Iris pigment epithelial cell (primary cell): ENCODE measurements at places on chromosomes 5 and 9.
A peak's percentile ranks its signal among the peaks of the same experiment; 100 is the strongest.

- DNase-seq = peak; percentile 83
These were observed 16.9 kb upstream of the PLCXD3 start for GRCh38 chr5:41527201-41527779.

GRCh38 chr5:148968311-148968710, 94.6 kb downstream of the SH3TC2 start:
- DNase-seq = no peak

DNA sequence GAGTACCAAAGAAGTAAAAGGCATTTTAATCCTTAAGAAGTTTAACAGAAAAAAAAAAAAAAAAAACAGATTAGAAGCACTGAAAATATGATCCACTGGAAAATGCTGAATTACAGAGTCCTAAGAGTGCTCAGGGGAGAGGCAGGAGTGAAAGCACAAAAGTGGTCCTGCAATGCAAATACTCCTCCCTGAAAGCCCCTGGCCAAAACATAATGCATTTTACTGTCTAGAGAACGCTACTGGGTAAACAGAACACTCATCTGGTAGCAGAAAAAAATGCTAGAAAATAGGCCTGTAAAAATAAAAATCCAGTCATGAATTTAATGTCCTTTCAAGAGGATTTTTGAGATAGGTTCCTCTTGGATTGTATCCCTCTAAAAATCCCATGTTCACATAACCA, 81.9 kb downstream of the ADAMTS12 start:
- no peak for DNase-seq

GRCh38 chr9:128006332-128006996, 25.7 kb upstream of the EEIG1 start:
- DNase-seq = peak; percentile 38

- DNase-seq = no peak
These were observed 173.7 kb upstream of the SPEF2 start for GRCh38 chr5:35443803-35444595.

DNA sequence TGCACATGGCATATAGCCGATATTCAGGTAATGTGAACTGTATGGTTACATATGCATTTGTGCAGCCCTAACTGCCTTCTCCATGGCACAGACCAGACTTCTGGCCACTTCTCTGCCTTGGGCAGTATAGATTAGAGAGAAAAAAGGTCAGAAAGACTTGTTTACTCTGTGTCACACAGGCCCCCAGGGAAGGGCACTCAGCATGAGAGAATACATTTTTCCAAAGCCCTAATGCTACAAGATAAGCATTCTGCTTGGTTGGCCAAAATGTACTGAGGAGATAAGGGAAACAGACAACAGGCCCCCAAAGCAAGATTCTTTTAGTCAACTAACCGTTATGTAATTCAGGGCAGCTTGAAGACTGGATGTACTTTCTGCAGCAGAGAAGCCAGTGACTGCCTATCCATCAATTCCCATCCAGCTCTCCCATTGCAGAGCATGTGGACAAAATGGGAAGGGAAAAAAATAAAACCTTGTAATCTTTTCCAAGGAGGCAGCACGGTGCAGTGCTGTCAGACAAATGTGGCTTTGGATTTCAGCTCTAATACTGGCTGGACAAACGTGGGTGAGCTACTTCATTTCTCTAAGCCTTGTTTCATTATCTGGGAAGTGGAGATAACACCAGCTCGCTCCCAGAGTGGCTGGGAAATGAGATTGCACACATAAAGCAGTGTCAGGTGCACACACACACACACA, 205.9 kb downstream of the NSG2 start:
- no peak for DNase-seq

DNA sequence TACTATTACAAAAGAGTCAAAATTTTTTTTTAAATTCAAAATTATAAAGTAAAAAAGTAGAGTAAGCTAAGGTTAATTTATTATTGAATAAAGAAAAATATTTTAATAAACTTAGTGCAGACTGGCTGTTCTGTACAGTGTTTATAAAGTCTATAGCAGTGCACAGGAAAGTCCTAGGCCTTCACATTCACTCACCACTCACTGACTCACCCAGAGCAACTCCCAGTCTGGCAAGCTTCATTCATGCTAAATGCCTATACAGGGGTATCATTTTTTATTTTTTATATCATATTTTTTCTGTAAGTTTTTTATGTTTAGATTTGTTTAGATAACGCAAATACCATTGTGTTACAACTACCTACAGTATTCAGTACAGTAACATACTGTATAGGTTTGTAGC, 700.7 kb upstream of the GRAMD2B start:
- DNase-seq = no peak

- DNase-seq = no peak
These were observed 124.1 kb upstream of the RETREG1 start for GRCh38 chr5:16740811-16741392.

GRCh38 chr5:38871790-38872551, 26.2 kb downstream of the OSMR start:
- DNase-seq = peak; percentile 99

DNA sequence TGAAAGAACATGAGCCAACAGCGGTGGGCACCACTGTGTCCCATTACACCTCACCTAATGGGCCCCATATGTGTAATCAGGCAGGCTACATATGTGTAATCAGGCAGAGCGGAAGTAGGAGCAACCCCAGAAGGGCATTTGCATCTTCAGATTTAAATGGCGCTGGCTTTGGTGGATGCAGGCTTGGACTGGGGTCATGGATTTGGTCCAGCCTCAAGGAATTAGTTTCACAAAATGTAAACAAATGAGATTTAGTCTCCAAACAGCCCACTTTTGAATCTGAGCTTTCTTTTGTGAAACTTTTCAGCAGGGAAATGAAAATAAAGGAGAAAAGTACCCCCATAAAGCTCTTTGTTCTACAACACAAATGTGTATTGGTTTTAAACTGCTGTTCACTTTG, 161.3 kb downstream of the LPAR1 start:
- DNase-seq = no peak

- no peak for DNase-seq
These were observed 20.2 kb upstream of the CDC23 start for GRCh38 chr5:138233280-138233679.

- DNase-seq = peak; percentile 1
These were observed 83.8 kb downstream of the ANKRD31 start for GRCh38 chr5:75152860-75153259.

GRCh38 chr9:33445389-33446239, 1.8 kb downstream of the AQP3 start:
- no peak for DNase-seq

- peak; percentile 85 for DNase-seq
These were observed 21.0 kb upstream of the FAM151B start for GRCh38 chr5:80466669-80467485.

DNA sequence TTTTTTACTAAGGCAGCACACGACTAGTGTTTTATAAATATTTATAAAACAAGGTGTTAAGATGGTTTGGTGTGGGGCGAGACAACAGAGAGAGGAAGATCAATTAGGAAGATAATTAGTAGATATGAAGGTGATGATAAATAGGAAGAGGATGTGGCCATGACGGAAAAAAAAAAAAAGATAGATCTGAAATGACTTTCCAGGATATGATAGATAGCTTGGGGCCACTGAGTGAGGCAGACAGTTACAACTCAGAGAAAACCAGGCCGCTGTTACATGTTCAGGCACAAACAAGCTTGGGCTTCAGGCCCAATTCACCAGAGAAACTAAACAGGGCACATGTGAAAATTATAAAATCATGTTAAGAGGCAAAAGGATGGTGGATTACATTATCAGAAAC, 43.2 kb downstream of the KIAA0825 start:
- DNase-seq = no peak

- no peak for DNase-seq
These were observed 629.0 kb upstream of the PTPRD start for GRCh38 chr9:11241779-11242178.

GRCh38 chr9:136385015-136385414, 11.5 kb upstream of the CARD9 start:
- no peak for DNase-seq

DNA sequence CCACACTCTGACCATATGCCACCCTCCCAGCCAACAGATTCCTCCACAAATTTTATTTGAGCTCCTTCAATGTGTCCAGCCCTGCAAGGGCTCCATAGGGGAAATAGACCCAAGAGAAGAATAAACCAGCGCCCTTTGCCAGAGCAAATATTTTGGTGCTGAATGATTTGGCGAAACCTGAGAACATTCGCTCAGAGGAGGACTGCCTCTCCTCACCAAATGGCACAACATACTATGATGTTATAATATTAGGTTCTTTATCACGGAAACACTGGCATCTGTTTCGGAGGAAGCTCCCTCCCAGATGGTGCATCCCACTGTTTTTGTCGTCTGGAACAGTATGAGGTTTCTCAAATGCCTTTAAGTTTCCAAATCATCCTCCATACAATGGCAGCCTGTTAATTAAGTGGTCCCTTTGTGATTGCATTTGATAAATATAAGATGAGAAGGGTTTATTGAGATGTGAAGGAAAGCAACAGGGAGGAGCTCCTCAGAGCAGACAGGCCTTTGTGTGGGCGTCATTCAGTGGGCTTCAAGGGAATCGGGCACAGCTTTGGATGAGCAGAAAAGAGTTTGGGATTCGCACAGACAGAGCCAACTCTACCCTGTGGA, 139.1 kb upstream of the ADRA1B start:
- no peak for DNase-seq

GRCh38 chr5:82274343-82275211, 3.6 kb downstream of the RPS23 start:
- DNase-seq = no peak

GRCh38 chr5:25301836-25302235, 657.1 kb upstream of the CDH10 start:
- DNase-seq = no peak

DNA sequence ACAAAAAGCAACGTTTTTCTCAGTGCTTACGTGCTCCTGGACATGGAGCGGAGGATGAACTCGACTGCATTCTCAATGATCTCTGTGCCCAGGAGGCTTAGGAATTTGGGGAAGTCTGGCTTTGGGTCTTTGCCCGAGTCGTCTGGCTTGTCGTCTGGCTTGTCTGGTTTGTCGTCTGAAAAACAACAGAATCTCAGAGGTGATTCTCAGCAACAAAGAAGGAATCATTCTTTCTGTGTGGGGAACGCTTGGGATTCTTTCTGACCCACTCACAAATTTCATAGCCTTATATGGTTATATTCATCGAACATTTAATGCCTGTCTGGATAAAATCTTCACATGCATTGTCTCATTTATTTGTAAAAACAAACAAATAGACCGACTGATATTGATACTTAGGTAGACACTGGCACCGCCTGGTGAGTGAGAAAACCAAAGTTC, 4.7 kb downstream of the C5orf46 start:
- peak; percentile 80 for DNase-seq

- DNase-seq = peak; percentile 61
These were observed 181.6 kb upstream of the TLE4 start for GRCh38 chr9:79390077-79390698.

- DNase-seq = no peak
These were observed 1.3 kb downstream of the RPP25L start for GRCh38 chr9:34610434-34611206.

DNA sequence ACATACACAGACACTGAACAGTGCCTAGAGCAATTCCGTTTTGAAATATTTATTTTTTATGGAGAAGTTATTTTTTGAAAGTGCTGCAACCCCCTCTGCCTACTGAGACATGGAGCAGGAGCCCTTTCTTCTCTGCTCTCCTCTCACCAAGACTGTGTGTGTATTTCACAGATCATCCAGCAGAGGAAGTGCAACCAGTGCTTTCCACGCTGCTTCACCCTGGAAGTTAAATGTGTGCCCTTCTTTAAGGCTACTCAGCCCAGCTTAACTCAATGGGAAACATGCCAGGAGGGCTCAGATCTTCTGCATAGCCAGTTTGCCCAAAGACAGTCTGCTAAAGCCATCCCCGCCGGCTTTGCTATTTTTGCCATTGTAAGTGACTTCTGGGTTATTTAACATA, 606.3 kb downstream of the TLE1 start:
- DNase-seq = peak; percentile 43

DNA sequence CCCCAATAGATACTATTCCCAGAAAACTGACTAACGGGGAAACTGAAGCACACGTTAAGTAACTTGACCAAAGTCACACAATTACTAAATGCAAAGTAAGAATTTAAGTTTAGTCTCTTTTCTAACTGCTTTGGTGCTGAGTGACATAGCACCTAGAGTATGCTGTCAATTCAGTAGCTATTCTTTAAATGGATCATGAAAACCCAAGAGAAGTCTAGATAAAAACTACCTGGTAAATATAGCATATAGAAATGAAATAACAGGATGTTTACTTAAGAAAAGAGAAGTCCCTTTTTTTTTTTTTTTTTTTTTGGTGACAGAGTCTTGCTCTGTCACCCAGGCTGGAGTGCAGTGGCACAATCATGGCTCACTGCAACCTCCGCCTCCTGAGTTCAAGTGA, 129.2 kb downstream of the PDE4D start:
- DNase-seq = no peak

DNA sequence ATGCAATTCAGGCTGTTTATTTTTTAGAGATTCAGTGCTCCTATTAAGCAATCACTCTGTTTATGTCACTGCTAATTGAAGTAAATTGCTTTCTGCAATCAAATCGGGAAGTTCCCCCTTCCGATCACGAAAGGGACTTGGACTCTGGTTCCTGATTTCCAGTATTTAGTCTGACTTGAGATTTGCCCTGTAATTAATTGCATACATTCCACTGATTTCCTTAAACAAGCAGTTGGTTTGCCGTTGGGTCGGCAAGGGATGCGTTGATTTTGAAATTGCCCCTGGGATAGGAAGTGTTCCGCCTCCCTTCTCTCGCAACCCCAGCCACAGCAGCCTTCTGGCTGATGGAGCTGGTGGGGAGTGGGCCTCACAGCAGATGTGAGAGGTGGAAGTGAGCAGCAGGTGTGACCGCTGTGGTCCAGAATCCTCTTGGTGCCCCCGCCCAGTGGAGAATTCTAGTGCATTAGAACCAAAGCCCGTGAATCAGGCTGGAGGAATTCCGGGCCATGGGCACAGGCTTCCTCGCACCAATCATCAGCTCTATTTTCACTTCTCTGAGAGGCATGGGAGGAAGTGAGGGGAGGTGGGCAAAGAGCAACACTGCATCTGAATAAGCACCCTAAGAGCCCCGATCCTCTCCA, 102.5 kb downstream of the SPRY4 start:
- peak; percentile 13 for DNase-seq

GRCh38 chr5:168339109-168339771, 47.8 kb downstream of the WWC1 start:
- DNase-seq = no peak

GRCh38 chr5:113215401-113216060, 219.3 kb downstream of the TSSK1B start:
- peak; percentile 72 for DNase-seq

DNA sequence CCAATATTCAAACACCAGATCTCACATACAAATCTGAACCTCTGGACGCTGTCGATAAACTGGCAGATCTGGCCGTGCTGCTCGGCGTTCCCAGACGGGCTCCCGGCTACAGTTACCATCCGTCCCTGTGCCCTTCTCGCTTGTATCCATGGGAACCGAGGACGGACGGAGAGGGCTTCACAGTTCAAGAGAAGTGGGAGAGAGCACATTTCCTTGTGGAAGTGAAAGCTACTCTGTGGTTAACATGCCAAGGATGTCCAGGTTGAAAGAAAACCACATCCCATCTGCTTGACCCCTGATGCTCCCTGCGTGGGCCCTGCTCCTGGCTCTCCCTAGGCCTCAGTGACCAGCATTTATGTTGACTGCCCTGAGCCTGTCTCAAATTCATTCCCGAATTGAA, 6.3 kb upstream of the DBN1 start:
- DNase-seq = peak; percentile 67

- DNase-seq = no peak
These were observed 86.4 kb downstream of the EQTN start for GRCh38 chr9:27210588-27210987.
